ENCODE measurements at places on chromosomes 1 and 21. TPM values are rescaled to one million over a fixed set of nuclear protein-coding genes. Genes with fewer than 3 reads are reported as not detected.

PPIAL4G gene
- total RNA-seq: 0.41 TPM

PTGS2 gene
- total RNA-seq: 2.4 TPM

DNM3 gene
- total RNA-seq: 76.2 TPM

SELL gene
- 0.82 TPM for total RNA-seq

DNA sequence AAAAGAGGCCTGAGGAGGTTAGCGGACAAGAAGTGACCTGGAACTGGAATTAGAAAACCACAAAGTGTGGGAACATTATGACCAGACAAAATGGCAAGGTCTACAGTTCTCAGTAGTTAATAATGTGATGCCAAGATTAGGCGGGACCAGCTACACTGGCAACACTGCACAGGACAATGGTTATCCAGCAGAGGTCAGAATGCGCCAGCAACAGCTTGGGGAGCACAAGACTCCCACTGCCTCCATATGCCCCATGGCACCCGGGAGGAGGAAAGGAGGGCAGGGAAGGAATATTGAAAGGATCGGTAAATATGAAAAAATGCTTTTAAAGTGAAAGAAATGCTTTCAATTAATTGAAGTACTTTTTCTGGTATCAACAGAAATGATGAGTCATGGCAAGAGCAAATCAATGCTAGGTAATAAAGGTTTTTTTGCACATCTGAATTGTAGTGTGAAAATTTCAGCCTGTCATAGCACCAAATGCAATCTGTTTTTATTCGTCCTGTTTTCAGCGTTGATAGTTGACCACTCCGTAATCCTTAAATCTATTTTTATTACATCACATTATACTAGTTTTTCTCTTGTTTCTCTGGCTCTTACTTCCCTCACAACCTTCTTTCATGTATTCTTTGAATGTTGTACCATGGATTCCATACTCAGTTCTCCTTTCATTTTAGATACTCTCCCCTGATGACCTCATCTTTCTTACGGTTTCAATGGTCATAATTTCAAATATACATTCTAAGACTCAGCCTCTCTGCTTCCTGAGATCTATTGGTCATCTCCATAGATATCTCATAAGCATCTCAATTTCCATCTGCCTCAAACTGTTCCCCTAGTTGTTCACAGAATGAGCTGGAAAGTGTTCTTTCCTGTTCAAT is 30.7 kb downstream of the VCAM1 start:
- DNase-seq: no peak

- DNase-seq: no peak
Observed at GRCh38 chr21:45026826-45027225, 47.6 kb upstream of the ADARB1 start.

- no peak for DNase-seq
Observed at GRCh38 chr1:88891951-88892340, 579 bp upstream of the GTF2B start.

DNA sequence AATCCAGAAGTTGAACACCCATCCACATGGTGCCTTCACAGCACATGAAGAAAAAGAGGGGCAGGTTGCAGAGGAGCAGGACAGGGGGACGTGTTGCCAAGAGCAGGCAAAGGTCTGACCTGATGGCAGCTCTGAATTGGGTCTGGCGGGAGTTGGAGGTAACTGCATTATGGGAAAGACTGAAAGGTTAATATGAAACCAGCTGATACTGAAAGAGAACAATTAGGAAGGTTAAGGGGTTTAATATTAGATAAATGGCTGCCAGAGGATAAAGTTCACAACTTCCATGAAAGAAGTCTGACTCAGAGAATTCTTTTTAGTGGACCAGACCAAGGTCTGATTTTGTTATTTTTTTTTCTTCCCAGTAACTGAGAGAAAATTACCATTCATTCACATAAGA is 76.1 kb downstream of the CD58 start:
- DNase-seq: no peak

DNA sequence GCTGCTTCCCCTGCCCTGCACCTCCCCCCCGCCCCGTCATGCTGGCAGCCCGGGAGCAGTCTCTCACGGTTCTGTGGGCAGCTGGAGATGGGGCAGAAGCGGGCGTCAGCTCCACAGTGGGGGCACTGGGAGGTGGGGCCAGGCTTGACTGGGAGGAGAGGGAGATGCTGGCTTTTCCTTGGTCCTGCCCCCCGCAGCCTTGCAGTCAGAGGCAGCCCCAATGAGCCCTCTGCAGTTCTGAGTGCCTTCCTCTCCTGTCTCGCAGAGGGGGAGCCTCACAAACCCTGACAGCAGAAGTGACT is 21.7 kb downstream of the ARHGEF10L start:
- DNase-seq: no peak

- no peak for DNase-seq
Observed at GRCh38 chr1:200233393-200233792, 176.4 kb downstream of the ZNF281 start.

- DNase-seq: no peak
Observed at GRCh38 chr1:5971471-5972197, 20.6 kb downstream of the NPHP4 start.

GRCh38 chr1:185789501-185790193 is 55.5 kb downstream of the HMCN1 start:
- no peak for DNase-seq

GRCh38 chr1:209755926-209756614 is at the start of gene TRAF3IP3:
TRAF3IP3 (plus strand) TSS chr1:209756053; CDS start chr1:209760040, 3,987 bp downstream.
- DNase-seq: no peak
